ENCODE measurements at places on chromosomes 6 and 20.

- no peak for DNase-seq
Measured at GRCh38 chr6:127956260-127956888, 55.5 kb upstream of the THEMIS start.

DNA sequence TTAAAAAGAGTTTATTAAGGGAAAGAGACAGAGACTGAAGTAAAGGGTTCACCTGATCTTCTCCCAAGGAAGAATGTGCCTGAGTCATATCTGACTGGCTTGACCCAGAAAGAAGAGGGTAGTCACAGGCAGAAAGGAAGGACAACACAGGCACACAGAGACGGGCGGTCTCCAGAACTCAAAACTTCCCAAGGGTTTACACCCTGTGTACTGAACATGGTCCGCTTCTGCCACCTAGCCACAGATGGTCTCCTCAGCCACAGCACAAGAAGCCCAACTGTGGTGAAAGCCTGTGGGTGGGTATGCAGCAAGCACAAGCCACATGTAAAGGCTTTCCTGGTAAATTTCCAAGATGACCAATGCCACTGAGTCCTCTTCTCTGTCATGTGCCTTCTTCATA is 17.2 kb downstream of the UNC5CL start:
- no peak for DNase-seq

DNA sequence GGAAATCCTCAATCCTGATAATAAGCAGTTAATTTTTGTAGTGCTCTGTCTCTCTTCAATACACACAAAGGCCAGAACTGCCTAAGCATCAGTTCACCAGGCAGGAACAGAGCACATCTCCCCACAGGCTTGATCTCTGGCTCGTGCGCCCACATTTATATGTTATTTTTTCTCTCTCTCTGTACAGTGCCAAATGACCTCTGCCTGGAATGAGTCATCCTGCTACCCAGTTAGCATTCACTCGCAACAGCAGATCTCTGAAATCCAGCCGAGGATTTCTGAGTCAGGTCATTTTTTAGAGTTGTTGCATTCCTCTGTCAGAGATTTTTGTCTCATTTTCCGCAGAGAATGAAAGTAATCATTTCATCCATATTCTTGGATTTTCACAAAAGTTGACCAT is 107.1 kb downstream of the COL12A1 start:
- no peak for DNase-seq

DNA sequence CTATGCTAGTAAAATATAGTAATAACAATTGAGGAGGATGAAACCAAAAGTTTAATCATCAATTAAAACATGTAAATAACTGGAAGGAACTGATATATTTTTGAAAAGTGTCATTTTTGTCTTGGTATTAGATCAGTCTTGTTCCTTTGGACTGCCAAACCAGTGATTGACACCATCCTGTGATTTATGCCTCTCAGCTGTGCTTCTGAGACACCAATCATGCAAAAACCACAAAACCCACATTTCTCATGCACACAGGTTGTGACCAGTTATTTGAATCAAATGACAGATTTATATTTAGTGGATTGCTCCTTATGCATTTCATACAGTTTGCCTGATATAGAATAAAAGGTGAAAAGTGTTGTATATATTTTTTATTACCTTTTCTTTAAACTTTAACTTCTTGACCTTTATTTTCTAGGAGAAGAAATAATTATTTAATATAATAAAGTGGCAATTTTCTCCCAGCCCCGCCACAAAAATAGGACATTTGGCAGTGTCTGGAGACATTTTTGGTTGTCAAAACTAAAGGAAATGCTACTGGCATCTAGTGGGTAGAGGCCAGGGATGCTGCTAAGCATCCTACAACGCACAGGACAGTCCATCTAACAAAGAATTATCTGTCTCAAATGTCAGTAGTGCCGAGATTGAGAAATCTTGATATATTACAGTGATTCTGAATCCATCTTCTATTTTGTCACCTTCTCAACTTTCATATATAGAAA is 383.6 kb downstream of the BCKDHB start:
- DNase-seq, result no peak

- no peak for DNase-seq
Measured at GRCh38 chr6:56244528-56245253, 2.7 kb downstream of the COL21A1 start.

- no peak for DNase-seq
Measured at GRCh38 chr20:47660983-47661700, 124.1 kb downstream of the SULF2 start.

DNA sequence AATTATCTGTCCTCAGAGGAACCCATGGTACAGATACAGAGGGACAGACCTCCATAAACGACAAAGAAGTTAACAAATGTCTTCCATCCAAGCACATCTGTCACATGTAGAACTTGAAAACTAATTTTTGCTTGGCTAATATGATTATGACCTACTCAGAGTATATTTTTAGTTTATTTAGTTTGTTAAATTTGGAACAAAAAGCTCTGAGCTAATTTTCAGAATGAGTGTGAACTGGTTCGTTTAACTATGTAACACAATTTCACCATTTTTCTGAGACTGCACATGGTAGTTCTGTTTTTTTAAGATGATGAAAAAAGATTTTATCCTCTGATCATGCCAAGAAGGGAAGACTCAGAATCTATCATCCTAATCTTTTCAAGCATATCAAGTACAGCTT is 34.4 kb upstream of the PREP start:
- DNase-seq, result no peak

DNA sequence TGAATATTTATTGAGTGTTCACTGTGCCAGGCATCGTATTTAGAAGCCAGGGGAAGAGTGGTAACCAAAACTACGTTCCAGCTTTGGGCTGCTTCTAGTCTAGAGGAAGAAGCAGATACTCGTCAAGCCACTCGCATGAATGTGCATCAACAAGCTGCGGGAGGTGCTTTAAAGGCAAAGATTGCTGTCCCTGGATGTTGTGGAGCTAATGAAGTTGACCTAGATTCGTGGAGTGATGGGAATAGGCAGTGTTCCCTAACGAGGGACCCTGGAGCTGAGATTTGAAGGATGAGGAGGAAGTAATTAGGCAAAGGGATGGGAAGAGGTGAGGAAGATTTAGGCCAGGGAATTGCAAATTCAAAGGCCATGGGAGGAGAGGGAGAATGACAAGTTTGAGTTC is 118.9 kb downstream of the TMEM170B start:
- DNase-seq, result no peak

DNA sequence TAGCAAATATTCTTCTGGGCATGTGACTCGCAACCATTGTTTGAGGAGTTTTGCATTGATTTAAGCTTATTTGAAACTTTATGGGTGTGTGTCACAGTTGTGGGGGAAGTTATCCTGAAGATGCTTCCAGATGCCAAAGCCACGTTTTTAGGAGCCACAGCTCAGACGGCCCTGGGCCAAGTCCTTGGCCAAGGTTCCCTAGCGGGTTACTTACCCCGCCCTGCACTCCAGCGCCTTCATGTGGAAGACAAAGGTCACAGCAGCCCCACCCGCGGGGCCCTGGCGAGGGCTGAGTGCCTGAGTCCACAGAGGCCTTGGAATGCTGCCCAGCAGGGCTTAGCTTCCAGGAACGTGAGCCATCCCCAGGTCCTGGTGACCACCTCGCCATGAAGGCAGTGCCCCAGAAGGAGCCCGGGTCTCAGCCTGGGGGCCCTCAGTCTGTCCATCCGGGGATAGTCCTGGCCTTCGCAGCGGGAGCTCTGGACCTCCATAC is 308.3 kb downstream of the CDH4 start:
- DNase-seq, result no peak

GRCh38 chr6:165782134-165782533 is 119.1 kb upstream of the PDE10A start:
- DNase-seq, result no peak

GRCh38 chr6:141326426-141326825 is 806.3 kb upstream of the GJE1 start:
- DNase-seq, result peak; percentile 71

DNA sequence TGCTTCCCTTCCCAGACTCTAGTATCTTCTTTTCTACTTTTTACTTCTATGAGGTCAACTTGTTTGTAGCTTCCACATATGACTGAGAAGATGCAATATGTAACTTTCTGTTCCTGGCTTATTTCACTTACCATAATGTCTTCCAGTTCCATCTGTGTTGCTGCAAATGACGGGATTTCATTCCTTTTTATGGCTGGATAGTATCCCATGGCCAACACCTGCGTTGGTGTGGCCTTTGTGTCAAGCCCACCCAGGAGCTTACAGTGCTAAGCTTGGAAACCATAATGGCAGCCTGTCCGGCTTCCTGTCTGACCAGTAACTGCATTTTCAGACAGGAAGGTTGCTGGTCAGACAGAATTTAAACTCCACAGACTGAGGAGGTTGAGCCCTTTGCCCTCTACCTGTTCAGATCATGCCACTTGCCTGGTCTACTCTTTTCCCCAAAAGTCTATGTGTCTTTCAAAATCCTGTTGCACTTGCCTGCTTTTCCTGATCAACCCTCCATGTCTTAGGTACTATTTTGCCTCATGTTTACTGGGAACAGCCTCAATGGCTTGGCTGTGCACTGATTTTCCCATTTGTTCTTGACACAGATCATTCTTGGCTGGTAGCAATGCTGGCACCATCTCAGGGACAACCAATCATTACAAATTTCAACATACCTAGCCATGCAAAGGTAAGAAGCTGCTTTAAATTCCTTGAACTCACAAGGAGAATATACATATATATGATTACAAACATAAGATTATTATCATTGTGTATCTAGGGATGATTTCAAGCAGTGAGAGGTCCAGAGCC is 114.3 kb upstream of the PLEKHG1 start:
- no peak for DNase-seq

GRCh38 chr20:11814267-11814666 is 103.4 kb upstream of the BTBD3 start:
- DNase-seq, result no peak

- no peak for DNase-seq
Measured at GRCh38 chr6:116876107-116876506, 935 bp upstream of the RFX6 start.

- DNase-seq, result no peak
Measured at GRCh38 chr6:44255871-44256774, 1.2 kb downstream of the SLC35B2 start.

- no peak for DNase-seq
Measured at GRCh38 chr20:16865406-16865805, 117.2 kb downstream of the OTOR start.

DNA sequence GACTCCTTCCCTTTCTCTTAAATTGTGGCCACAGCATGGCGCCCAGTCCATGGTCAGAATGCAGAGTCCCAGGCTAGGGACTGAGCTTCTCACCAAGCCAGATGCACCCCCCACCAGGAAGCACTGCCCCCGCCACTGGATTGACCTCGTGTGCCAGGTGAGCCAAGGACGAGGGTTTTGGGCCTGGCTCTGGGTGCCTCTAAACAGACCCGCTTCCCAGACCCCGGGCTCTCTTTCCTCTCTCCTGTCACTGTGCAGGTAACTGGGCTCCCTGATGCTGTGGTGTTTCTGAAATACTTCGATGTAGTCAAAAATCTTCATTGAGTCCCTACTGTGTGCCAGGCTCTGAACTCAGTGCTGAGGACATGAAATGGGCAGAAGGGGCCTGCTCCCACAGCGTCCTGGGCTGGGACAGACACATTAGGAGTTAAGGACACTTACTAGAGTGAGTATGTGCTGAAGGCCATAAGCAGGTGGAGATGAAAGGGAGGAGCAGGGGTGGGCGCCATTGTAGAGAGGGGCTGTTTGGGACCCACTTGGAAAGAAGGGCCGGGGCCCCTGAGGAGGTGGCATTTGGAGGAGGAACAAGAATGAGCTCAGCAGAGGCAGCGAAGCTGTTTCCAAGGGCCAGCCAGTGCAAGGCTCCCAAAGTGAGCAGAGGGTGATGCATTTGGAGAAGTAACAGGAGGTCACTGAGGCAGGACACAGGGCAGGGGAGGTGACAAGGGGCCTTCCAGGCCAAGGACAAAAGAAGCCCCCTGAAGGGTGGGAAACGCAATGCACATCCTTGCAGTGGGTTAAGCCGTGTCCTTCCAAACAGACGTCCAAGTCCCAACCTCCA is 217.1 kb downstream of the ANKRD60 start:
- DNase-seq, result no peak
